ENCODE measurements at places on chromosomes 7 and 10.

- DNase-seq: no peak
Observed at GRCh38 chr10:96609510-96609909, 22.7 kb upstream of the TM9SF3 start.

- DNase-seq: no peak
Observed at GRCh38 chr7:90749774-90750173, 153.7 kb downstream of the CDK14 start.

- DNase-seq: no peak
Observed at GRCh38 chr10:73577788-73578187, 13.4 kb downstream of the USP54 start.

- no peak for DNase-seq
Observed at GRCh38 chr7:116805100-116805544, 57.3 kb upstream of the CAPZA2 start.

- no peak for DNase-seq
Observed at GRCh38 chr10:71465551-71466252, 69.0 kb downstream of the CDH23 start.

- DNase-seq: no peak
Observed at GRCh38 chr7:129664029-129665012, 52.8 kb downstream of the NRF1 start.

- DNase-seq: no peak
Observed at GRCh38 chr7:1463676-1464223, 4.5 kb upstream of the MICALL2 start.

GRCh38 chr10:6299234-6299633 is 96.5 kb downstream of the PFKFB3 start:
- peak; percentile 6 for DNase-seq

DNA sequence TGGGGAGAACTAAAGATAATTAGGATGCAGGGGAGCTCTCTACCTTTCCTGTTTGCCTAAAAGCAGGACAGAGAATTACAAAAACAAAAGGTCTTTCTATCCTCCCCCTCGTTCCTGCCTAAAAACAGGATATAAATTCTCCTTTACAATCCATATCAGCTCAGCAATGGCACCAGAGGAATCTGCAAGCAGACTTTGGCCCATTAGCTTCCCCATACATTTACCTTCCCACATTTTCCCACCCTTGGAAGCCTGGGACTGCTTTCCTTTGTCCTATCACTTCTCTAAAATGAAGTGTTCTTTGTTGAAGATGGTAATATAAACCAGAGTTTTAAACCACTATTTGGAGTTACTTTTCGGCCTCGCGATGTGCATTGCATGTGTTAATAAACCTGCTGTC is 15.5 kb downstream of the SHTN1 start:
- DNase-seq: no peak

DNA sequence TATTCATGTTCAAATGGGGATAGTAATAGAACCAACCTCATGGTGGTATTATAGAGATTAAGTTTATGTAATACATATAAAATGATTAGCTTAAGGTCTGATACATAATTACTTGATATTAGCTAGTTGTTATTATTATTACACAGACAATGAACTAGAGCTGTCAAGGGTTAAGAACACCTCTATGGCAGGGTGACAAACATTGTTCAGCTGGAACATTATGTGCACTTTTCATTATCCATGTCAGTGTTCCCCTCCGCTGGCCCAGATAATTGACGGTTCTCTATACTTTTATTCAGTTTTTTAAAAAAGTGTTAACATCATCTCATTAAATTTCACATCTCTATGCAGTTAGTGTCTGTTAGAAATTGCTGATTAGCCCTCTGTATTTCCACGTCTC is 142.1 kb downstream of the CDK14 start:
- no peak for DNase-seq

- DNase-seq: no peak
Observed at GRCh38 chr10:6120691-6121090, 31.9 kb downstream of the RBM17 start.

GRCh38 chr10:126730856-126731609 is 60.5 kb upstream of the C10orf90 start:
- DNase-seq: no peak

GRCh38 chr7:50594734-50595485 is 29.7 kb upstream of the DDC start:
- no peak for DNase-seq

- DNase-seq: no peak
Observed at GRCh38 chr7:55550841-55551537, 21.3 kb downstream of the VOPP1 start.

DNA sequence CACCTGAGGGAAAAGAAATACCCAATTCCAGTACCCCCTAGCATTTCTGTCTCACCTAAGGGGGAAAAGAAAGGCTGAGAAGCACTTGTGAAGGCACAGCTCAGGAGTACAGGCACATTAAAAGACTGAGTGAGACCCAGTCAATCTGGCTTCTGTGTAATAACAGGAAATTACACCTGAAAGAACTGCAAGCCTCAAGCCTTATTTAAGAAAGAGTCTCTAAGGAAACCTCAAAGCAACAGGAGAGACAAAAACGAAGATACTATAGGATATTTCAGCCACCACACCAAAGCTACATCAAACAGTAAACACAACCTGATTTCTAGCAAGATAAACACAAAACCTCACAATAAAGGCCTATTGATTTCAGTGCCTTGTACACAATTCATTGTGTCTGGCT is 69.6 kb upstream of the CDK1 start:
- no peak for DNase-seq

DNA sequence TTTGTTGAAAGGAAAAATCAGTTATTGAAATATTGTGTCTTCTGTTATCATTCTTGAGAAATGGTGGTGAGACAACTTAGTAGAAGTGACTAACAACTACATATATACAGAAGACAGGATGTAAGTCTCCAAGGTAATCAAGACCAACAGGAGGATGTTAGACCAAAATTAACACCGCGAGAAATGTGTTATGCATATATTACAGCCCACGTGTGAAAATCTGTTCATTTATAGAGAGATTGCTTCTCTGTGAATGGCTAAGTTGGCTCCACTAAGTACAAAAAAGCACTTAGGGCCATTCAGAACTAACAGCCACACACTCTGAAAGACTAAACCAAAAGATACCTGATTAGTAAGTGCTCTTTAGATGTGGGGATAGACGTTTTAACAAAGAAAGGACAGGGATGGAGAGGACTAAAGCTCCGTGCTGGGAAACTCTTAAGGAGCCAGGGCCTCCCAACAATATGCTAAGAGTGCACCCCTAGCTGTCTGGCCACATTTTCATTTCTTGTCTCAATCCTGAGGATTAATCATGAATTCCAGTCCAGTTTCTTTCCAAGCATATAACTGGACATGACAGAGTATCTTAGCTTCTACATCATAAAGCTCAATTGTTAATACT is 26.5 kb downstream of the HDAC9 start:
- DNase-seq: no peak

GRCh38 chr7:134290286-134290685 is 26.4 kb downstream of the SLC35B4 start:
- no peak for DNase-seq

GRCh38 chr7:138125598-138126111 is 49.4 kb downstream of the AKR1D1 start:
- no peak for DNase-seq

- no peak for DNase-seq
Observed at GRCh38 chr10:105473170-105473569, 832.1 kb downstream of the SORCS3 start.

- no peak for DNase-seq
Observed at GRCh38 chr7:8437606-8438005, 4.2 kb downstream of the NXPH1 start.

DNA sequence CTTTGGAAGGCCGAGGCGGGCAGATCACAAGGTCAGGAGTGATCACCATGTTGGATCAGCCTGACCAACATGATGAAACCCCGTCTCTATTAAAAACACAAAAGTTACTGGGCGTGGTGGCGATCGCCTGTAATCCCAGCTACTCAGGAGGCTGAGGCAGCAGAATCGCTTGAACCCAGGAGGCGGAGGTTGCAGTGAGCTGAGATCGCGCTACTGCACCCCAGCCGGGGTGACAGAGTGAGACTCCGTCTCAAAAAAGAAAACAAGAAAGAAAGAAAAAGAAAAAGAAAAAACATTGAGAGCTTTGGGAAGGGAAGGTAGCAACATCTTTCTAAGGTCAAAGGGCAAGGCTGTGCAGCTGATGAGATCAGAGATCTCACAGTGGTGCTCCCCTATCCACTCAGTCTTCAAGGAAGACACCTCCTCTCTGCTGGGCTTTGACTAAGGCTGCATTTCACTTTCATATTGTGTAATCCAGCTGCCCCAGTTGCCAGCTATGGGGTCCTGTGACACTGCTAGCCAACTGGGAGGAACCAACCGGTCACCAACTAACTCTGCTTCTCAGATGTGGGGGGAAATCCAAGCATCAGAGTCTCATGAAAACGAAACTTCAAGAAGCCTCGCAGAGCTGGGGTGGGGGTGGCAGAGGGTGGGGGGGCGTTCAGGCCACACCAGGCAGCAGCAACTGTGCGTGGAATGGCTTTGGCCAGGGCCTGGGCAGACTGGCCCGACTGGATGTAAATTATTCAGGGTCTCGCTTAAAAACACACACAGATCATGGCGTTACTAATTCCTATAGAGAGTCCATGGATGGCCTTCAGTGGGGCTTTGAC is 1.5 kb downstream of the IL15RA start:
- peak; percentile 38 for DNase-seq

DNA sequence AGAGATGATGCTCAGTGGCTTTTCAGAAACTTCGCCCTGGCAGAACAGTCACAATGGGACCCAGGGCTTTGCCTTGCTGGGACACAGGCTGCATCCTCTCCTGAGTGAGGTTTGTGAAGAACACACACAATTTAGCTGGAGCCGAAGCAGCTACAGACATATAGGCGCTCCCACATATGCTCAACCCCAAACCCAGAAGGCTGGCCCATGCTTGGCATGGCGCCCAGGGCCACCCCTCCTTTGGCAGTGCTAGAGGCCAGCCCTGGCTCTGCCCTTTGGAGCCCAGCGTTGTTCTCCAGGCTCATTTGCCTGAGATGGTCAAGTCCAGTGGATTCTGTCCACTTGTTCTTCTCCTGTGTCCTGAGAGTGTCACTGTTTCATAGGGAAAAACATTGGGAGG is 94.4 kb downstream of the WDFY4 start:
- DNase-seq: no peak

DNA sequence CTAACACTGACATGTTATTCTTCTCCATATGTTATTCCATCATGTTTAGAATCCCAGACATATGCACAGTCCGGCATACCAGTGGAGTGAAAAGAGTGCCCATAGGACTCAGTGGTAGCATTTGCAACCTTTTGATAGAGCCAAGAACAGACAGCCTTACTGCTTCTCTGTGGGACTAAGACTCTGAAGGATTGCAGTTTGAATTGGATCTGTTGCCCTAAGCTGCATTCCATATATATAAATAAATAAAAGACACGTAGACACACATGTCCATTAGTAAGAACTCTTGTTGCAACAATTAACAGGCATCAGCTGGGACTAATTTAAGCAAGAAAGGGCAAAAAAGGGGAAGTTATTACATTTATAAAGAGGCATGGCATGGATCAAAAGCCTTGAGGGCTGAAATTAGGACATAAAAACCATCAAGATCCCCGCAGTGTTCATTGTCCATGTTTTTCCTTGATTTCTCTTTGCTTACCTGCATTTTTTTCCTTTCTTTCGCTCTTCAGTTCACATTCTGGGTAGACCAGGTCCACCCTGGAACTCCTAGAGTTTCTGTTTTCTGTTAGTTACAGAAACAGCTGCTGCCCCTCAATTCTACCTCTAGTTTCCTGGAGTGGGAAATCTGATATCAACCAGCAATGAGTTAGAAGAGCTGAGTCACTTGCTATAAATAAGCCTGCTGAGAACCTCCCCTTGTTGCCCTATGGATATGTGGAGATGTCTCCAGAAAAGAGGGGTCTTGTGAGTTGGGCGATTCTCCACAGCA is 132.4 kb downstream of the SORCS1 start:
- no peak for DNase-seq

GRCh38 chr7:35749556-35749955 is 51.3 kb upstream of the SEPTIN7 start:
- DNase-seq: no peak

GRCh38 chr10:88870089-88870488 is 10.0 kb upstream of the STAMBPL1 start:
- DNase-seq: no peak

DNA sequence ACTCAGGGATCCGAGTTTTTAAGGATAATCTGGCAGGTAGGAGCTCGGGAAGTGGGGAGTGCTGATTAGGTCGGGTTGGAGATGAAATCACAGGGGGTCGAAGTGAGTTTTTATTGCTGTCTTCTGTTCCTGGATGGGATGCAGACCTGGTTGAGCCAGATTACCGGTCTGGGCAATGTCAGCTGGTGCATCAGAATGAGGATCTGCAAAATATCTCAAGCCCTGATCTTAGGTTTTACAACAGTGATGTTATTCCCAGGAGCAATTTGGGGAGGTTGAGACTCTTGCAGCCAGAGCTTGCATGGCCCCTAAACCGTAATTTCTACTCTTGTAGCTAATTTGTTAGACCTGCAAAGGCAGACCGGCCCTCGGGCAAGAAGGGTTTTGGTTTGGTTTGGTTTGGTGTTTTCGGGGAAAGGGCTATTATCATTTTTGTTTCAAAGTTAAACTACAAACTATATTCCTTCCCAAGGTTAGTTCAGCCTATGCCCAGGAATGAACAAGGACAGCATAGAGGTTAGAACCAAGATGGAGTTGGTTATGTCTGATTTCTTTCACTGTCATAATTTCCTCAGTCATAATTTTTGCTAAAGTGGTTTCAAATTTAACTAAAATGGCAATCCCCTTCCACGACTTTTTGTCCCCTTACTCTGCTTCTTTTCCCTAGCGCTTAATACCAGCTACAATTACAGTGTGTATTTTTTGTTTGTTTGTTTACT is 20.6 kb upstream of the PIK3CG start:
- no peak for DNase-seq

GRCh38 chr10:119737823-119738222 is 12.0 kb downstream of the INPP5F start:
- no peak for DNase-seq

DNA sequence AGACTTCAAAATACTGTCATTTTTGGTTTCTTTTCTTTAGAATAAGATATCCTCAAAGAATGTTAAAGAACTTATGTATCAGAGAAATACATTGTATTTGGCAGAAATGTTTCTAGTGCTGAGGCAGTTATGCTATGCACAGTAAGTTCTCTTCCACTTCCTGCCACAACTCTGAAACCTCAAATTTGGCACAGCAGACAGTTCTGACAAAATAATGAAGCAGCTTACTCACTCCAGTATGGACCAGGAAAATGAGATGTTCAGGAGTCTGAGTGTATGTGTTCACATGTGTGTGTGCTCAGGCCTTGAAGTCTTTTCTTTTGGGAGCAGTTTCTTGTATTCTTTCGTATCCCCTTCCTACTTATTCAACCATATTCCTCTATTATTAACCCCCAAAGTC is 197.0 kb upstream of the AGK start:
- DNase-seq: no peak

DNA sequence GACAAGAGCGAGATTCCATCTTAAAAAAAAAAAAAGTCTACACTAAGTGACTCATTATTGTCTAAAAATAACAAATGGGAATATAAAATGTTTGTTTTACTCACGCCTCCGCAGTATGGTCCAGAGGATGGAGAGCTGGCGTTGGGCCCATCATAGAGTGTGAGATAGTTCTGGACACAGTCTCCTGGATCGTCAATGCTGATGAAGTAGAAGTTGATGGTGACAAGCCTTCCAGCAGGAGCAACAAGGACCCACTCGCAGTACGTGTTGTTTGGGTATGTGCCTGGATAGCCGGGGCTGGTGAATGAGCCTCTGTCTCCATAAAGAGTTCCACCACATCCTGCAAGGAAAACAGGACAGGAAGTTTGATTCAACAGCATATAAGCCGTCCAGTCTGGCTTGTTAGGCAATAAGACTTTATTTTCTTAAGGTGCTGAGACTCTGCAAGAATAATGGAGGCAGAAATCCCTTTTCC is 11.5 kb upstream of the RSU1 start:
- DNase-seq: no peak
